ENCODE measurements at places on chromosomes 16 and 17.

- no peak for DNase-seq
Measured at GRCh38 chr17:53837131-53837530, 14.4 kb downstream of the KIF2B start.

DNA sequence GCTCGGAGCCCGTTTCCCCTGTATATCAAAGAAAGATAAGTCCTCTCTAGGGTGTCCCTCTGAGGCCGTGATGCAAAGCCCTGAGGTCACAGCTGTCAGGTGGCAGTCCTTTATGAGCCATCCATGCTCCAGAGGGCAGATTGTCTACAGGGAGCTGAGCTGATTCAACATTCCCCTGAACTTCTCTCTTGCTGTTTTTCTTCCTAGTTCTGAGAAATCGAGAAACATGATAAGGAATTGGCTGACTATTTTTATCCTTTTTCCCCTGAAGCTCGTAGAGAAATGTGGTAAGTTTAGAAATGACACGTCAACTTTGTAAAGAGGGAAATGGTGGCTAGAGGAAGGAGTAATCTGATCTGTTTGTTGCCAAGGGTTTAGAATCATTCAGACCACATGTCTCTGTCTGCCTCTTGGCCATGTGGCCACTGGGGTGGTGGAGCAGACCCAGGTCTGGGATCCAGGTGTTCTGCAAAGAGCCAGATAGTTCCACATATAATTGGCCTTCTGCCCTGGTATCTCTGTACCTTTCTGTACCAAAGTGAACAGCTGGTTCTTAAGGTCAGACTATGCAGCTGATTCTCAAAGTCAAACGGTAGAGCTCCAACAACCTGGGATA is 3.5 kb downstream of the CTNS start:
- no peak for DNase-seq

DNA sequence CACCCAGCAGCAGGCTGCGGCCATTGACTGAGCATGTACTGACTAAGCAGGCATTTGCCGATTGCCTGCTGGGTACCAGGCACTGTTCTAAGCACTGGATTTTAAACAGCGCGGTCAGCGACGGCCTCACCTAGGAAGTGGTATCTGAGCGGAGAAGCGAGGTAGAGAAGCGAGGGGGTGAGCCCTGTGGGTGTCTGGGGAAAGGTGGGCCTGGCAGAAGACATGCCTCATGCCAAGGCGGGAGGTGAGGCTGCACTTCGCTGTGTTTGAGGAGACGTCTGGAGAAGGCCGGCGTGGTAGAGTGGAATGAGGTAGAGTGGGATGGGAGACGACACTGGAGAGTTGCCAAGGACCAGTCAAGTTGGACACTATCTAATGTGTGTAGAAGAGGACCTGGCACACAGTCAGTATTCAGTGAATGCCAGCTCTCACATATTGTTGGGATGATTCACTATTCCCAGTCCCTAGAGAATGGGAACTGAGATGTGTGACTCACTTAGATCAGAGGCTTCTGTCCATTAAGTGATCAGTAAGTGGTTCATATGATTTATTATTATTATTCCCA is 14.4 kb downstream of the SYCE1L start:
- DNase-seq = no peak

DNA sequence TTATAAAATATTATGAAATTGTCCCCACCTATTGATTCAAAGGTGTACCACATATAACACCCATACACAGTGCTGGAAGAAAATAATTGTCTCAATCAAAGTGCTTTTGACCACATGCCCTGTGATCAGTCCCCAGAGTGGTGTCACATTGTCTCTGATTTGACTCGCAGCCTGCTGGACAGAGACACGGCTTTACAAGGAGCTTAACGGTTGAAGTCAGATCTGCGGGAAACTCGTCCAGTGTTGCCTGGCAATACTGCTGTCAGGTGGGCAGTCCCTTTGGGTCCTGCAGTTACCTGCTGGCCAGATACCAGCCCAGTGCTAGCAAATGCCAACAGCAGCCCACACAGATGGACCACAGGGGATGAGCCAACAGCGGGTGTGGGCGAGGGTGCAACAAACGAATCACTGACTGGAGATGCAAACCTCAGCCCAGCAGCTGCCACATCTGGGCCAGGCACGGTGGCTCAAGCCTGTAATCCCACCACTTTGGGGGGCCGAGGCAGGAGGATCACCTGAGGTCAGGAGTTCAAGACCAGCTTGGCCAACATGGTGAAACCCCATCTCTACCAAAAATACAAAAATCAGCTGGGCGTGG is 26.2 kb upstream of the SSTR2 start:
- DNase-seq = no peak

- DNase-seq = no peak
Measured at GRCh38 chr17:28487881-28488532, 14.6 kb downstream of the SLC13A2 start.

GRCh38 chr16:19210968-19211367 is 42.9 kb downstream of the SYT17 start:
- no peak for DNase-seq

- DNase-seq = peak; percentile 52
Measured at GRCh38 chr17:9148905-9149525, 127.7 kb downstream of the NTN1 start.

DNA sequence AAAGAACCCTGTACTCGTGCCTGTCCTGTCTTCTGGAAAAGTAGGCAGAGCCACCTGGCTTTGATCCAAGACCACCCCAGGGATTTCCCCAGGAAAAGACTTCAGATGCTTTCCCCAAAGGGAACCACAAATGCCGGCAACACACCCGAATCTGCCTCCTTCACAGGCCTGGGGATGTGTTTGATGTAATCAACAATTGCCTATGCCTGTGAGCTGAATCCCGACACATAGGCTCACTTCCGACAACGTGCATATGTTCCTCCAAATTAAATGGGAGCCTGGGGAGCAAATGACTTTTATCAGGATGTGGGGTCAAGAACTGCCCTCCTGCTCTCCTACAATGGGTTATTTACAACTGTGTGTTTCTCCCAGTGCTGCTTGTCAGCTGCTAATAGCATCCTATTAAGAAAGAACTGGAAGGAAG is 535.2 kb upstream of the CDH11 start:
- no peak for DNase-seq

GRCh38 chr16:86834451-86835035 is 256.2 kb downstream of the FOXL1 start:
- DNase-seq = peak; percentile 89

DNA sequence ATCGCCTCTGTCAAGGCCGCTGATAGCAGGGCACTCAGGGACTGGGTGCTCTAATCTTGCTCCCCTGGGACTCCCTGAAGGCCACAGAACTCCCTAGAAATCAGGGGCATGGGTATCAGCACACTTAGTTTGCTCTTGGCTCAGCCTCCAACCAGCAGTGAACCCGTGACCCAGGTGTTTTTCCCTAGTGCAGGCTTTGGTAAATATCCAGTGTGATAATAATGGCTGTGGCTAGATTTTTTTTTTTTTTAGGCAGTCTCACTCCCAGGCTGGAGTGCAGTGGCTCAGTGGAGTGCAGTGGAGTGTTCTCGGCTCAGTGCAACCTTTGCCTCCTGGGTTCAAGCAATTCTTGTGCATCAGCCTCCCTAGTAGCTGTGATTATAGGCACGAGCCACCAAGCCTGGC is 10.3 kb downstream of the NUPR1 start:
- DNase-seq = no peak

GRCh38 chr16:17548825-17549224 is 78.1 kb upstream of the XYLT1 start:
- DNase-seq = no peak

- DNase-seq = no peak
Measured at GRCh38 chr17:44736551-44737240, 22.1 kb upstream of the ADAM11 start.

DNA sequence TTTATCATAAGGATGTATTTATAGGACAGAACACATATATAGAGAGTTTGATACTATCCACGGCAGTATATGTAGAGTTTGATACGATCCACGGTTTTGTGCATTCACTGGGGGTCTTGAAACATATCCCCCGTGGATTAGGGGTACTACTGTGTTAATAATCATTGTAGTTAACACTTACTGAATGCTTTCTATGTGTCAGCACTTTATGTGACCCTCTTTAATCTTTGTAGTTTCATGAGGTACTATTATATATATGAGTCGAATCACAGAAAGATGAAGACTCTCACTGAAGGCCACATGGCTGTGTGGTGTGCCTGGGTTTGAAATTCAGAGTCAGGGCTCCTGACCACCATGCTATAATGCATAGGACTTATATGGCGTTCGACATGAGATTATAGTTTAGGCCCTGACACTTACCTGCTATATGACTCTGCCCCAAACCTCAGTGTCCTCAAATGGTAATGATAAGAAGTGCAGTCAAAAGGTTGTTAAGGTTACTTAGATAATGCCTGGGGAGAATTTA is 4.3 kb upstream of the HEATR6 start:
- no peak for DNase-seq

GRCh38 chr16:28205974-28206373 is 5.8 kb downstream of the XPO6 start:
- no peak for DNase-seq

- no peak for DNase-seq
Measured at GRCh38 chr16:1584926-1585484, 26.9 kb downstream of the IFT140 start.

GRCh38 chr17:18076936-18077335 is 10.8 kb upstream of the DRG2 start:
- no peak for DNase-seq

DNA sequence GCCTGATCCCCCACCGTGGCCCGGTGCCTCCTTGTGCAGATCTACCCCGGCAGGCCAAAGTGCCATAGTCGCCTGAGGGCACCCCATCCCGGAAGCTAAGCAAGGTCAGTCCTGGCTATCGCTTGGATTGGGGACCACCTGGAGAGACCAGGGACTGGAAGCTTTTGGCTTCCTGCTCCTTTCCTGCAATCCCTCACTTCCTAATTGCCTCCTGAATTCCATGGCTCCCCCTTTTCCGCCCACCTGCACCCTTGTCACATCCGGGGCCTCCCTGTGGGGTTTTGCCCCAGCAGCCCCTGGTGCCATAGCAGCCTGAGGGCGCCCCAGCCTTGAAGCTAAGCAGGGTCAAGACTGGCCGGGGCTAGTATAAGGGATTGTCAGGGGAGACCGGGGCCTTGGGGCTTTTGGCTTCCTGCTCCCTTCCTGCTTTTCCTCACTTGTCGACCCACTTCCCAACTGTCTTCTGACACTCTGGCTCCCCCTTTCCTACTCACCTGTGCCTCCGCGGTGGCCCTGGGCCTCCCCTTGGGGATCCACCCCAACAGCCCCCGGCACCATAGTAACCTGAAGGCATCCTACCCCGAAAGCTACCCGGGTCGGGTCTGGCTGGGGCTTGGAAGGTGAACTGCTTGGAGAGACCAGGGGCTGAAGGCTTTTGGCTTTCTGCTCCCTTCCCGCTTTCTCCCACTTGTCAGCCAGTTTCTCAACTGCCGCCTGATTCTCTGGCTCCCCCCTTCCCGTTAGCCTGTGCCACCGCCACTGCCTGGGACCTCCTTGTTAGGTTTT is 2293.6 kb downstream of the TP53TG3F start:
- no peak for DNase-seq

GRCh38 chr16:14186007-14186794 is 115.1 kb downstream of the MRTFB start:
- DNase-seq = peak; percentile 73

Data from endodermal cell (in vitro differentiated cells).